ENCODE measurements at places on chromosomes 12 and 14.

GRCh38 chr14:31159682-31160296, 47.8 kb downstream of the HECTD1 start:
- DNase-seq, result no peak

GRCh38 chr12:93767524-93767863, 90.3 kb downstream of the CRADD start:
- no peak for DNase-seq

GRCh38 chr12:88918161-88918560, 337.9 kb upstream of the KITLG start:
- DNase-seq, result no peak

GRCh38 chr14:70871863-70872677, 35.2 kb upstream of the PCNX1 start:
- no peak for DNase-seq

DNA sequence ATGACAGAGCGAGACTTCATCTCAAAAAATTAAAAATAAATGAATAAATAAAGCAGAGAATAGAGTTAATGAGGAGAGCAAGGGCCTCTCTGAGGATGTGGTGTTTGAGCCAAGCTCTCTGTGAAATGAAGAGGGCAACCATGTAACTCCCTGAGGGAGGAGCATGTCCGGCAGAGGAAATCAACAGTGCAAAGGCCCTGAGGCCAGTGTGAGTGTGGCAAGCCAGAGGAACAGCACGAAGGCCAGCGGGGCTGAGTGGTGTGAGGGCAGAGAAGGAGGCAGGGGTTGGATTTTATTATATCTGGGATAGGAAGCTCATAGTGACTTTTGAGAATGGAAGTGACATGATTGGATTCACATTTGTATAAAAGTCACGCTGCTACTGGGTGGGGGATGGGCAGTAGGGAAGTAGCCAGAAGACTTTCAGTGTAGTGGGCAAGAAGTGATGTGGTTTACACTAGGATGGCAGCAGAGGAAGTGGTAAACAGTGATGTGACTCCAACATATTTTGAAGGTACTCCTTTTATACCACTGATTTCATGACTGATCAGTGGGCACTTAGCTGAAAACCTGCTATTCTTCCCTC, 10.3 kb upstream of the LRP1-AS start:
- DNase-seq, result no peak

- no peak for DNase-seq
These were observed 98.7 kb downstream of the ASCL4 start for GRCh38 chr12:107873223-107873622.

DNA sequence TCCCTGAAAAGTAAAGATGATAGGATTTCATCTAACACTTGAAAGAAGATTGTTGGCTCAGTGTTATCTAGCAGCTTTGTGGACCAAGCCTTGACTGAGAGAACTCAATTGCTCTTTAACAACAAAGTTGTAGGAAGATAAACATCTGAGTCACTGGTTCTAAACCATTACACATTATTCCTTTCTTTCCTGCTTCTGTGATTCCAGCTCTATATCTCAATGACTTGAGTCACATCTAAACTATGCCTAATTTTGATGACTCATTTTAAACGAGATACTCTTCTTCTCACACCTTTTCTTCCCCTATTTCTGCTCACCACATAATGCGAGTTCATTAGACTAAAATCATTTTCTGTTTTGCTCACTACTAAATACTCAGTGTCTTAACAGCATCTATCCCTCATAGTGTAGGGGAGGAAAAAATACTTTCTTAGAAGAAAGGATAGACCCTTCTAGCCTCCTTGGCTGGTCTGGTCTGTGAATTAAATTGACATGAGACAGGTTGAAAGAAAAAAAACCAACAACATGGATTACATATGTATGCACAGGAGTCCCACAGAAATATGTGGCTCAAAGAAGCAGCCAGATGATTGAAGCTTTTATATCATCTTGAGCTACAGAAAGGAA, 201.4 kb downstream of the C12orf50 start:
- DNase-seq, result peak; percentile 40
